ENCODE measurements at places on chromosomes 16 and 17.

DNA sequence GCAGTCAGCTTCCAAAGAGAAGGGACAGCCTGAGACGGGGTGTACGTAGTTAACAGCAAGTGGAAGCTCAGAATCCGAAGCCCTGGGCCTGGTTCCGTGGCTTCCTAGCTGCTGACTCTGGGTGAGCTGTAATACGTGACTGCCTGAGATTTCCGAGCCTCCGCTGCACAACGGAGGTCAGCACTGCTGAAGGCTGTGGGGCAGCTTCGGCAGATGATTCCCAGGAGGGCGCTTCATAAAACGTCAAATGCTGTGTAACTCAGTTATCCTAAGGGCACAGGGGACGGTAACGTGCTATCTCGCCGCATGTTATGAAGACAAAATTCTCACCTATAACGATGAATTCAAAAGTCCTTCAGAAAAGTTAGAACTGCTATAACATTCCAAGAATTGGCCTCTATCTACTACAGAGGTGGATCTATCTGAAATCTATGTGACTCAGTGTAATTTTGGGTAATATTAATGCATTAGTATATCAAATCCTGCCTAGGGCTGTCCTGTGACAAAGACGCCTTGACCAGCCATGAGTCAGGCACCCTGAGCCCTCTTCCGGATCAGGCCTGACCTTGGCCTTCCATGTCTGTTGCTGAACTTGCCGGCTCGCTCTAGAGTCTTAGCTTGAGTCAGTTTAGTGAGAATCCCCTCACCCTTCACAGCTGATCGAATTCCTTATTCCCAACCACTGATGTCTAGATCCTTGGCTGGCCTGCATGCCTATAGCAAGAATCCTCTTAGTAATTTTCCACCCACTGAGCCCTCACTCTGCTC lies 43.5 kb downstream of the MARF1 start:
- no peak for DNase-seq

DNA sequence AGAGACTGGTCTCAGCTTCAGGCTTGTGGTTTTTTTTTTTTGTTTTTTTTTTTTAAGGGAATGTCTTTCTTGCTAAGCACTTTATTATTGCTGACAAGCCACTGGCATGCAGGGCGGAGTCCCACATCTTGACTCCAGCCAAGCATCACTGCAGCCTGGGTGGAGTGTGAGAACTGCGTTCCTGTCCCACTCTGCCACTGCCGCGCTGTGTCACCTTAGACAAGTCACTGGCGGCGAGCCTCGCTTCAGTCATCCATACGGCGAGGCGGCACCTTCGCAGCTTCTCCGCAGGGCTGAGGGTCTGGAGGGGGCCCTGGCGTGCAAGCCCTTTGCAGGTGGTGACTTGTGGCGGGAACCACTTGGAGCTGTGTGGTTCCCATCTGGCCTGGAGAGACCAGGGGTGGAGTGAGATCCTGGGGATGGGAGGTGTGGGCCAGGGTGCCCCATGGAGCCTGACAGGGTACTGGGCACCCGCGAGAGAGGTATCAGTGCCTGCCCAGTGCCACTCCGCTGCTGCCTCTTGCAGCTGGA lies 99.1 kb upstream of the CIBAR2 start:
- DNase-seq = peak; percentile 32

DNA sequence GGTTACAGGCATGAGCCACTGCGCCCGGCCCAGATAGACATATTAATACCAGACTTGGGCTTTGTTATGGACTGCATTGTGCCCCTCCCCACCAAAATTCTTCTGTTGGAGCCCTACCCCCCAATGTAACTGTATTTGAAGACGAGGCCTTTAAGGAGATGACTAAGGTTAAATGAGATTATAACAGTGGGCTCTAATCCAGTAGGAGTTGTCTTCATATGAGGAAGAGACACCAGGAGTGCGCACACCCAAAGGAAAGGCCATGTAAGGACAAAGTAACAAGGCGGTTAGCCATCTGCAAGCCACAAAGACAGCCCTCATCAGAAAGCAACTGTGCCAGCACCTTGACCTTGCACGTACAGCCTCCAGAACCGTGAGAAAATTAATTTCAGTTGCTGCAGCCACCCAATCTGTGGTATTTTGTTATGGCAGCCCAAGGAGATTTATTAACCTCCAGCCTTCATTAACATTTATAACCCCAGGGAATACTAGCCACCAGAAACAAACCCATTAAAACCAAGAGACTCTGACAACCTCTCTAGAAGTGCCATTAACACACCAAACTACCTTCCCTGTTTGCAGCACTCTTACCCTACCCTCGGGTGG lies 107.6 kb downstream of the TTC19 start:
- no peak for DNase-seq

GRCh38 chr16:48075398-48075797 lies 80.4 kb downstream of the ABCC12 start:
- DNase-seq = no peak

DNA sequence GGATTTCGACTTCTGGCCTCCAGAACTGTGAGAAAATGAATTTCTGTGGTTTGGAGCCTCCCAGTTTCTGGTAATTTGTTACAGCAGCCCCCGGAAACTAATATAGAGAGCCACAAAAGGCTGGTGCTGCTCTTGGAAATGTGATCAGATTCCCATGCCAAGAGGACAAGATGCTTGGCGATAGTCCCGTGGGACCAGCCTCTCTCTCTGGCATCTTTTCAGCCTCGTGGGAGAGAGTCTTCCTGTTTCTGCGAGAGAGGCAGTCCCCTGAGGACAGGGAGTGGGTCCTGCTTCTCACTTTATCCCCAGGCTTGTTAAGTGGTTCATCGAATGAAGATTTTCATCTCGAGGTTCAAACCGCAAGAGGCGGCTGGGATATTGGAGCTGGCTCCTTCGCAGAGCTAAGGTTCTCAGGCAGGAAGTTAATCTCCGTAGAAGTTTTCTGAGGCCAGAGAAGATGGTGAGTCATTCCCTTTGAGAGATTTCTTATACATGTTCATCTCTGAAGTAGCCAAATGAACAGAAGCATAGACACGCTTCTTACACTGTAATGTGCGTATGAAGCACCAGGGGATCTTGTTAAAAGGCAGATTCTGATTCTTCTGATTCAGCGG lies 211.6 kb upstream of the SDK2 start:
- DNase-seq = no peak

DNA sequence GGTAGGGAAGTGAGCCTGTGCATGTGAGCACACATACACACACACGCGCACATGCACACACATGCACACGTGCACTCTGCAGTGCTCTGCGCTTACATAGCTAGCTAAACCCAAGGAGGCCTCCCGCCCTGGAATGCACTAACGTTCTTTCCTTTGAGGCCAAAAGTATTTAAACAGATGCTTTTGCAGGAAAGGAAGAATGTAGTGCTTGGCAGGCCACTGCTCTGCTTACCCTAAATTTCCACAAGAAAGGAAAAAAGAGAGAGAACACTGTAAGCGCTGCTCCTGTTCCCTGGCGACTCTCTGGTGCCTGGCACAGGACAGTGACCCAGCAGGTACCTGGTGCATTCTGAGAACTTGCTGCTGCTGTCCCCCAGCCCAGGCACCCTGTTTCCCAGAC lies 31.3 kb upstream of the MRPS23 start:
- no peak for DNase-seq

DNA sequence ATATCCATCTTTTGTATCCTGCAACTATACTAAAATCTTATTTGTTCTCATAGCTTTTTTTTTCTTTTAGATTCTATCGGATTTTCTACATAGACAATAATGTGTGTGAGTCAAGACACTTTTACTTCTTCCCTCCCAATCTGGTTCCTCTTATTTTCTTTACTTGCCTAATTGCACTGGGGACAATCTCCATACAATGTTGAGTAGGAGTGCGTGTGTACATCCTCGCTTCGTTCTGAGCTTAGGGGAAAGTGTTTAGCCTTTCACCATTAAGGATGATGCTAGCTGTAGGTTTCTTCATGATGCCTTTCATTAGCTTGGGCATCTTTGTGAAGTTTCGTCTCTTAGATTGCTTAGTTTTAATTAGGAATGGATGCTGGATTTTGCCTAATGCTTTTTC lies 2.9 kb downstream of the SPATA32 start:
- no peak for DNase-seq

GRCh38 chr16:81492311-81492761 lies 47.7 kb downstream of the CMIP start:
- DNase-seq = no peak

DNA sequence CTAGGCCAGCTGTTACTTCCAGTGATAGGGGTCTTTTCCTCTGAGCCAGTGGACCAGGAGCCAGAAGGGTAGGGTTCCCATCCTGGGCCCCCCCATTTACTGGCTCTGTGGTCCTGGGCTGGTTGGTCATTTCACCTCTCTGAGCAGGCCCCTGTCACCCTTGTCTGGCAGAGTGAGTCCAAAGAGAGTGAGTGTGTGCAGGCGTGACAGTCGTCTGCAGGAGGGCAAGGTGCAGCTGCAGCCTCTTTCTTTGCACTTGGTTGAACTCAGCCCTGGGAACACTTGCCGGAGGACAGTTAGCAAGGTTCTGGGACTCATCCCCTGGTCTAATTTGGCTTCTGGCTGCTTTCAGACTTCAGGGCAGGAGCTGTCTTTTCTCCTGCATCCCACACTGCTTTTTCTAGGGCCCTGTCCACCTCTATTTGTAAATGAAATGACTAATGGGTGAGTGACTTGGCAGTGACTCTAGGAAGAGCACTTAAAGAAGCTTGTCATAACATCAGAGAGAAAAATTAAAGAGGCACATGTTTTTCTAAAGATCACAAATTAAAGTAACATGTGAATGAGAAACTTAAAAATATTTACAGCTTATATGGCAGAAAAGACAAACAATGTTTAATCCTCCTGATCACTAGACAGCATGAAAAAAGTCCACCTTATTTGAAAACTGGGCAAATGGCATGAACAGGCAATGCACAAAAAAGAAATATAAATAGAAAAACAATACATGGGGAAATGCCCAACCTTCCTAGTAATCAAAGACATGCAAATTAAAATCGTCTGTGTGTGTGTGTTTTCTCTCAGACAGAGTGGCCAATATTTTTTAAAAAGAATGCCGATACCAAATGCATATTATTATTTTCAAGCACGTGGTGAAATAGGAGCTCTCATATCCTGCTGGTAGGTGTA lies 137.5 kb downstream of the NTN1 start:
- no peak for DNase-seq

DNA sequence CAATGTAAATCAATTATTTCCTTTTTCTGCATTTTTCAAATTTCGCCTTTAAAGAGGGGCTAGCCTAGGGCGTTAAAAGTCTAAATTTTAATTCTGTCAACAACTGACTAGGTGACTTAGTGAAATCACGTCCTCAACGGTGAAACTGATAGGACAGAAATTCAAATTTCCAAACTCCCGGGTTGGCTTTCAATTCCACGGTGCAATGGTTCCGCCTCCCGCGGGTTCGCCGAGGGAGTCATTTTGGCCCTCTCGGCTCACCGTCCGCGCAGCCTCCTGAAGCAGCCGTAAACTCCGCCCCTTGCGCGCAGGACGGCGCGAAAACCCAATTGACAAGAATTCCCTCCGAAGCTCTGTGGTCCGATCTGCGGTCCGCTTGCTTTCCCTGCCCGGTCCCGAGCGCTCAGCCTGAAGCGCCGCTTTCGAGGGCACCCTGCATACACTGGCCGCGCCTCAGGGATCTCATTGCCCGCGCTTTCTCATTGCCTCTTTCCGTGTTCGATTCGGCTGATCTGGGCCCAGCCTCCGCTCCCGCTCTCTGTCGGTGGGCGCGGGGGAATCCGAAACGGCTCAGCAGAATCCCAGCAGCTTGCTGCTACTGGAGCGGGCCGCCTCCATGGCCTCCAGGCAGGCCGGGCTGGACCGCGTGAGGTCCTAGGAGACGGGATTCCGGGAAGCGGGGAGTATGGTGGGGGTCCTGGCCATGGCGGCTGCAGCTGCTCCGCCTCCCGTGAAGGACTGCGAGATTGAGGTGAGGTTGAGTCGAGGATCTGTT lies at the start of gene ATAD5:
Gene ATAD5, plus strand, starts transcription at position 304 of the 775 bp plus-strand sequence. Its CDS starts 382 bp downstream, at position 686.
- DNase-seq = peak; percentile 93

DNA sequence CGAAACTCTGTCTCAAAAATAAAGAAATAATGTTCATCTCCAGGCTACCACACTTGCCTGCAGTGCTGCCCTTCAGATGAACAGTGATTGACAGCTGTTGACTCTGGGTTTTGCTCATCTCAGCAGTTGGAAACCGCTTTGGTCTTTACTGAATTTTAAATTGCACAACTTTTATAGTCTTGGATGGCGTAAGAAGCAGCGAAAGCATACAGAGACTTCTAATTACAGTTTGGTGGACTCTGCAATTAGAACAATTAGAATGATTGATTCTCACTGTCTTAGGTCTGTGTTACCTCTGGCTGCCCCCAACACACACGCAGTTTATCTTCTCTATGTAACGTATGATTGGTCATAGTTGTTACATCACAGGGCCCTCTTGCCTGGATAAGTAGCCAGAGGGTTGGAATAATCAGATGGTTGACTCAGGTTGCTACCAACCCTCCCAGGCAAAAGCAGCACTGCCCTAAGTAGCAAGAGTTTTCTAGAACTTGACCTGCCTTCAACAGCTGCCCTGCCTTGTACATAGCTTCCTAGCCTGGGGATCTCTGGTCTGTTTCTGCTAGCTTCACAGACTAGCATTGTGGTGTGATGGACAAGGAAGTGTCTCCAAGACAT lies 1.9 kb upstream of the NAT9 start:
- no peak for DNase-seq

DNA sequence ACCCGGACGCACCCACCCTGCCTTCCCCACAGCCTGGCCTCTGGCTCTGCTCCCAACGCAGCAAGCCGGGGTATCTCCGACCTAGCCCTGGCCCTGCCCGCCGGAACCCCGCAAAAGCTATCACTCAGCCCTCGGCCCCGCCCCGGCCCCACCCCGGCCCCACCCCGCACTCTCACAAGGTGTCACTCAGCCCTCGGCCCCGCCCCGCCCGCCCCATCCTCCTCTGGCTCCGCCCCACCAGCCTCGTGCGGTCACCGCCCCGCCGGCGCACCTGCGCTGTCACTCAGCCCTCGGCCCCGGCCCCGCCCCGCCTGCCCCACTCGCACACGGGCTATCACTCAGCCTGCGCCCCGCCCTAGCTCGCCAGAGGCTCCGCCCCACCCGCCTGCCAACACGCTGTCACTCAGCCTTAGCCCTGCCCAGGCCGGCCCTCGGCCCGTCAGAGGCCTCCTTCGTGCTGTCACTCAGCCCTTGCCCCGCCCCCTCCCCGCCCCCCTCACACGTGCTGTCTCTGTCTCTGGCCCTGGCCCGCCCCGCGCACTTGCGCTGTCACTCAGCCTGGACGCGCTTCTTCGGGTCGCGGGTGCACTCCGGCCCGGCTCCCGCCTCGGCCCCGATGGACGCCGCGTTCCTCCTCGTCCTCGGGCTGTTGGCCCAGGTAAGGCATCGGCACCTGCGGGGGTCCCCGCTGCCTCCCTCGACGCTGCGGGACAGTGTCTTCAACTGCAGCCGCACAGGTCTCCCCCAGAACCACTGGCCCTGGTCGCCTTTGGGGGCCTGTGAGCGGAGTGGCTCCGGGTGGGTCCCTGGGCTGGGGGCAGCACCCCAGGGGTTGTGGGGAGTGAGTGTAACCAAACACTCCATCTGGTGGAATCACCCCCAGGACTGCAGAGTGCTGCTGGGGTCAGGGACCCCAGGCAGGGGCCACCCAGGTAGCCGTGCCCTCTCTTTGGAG lies at the start of gene CDH15:
Gene CDH15, plus strand, starts transcription at position 533 of the 955 bp plus-strand sequence. Its CDS starts 84 bp downstream, at position 617.
- peak; percentile 97 for DNase-seq

DNA sequence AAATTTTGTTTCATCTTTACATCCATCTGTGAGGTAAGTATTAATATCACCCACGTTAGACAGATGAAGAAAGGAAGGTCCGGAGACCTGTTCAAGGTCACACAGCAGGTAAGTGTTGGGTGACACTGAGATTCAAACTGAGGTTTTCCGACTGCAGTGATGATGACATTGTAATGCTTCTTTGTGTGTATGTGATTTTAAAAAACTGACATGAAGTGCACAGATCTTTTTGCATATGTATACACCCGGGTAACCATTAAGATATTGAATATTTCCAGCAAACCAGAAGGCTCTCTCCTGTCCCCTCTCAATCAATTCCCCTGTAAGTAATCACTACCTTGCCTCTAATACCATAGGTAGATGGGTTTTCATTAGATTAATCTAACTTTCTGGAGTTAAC lies 1.5 kb upstream of the TANC2 start:
- DNase-seq = no peak

Measured in epithelial cell of esophagus (primary cell).